NCI-H1048 (cell line): ENCODE measurements at places on chromosomes 2 and 18.
A peak's percentile ranks its signal among the peaks of the same experiment; 100 is the strongest.

DNA sequence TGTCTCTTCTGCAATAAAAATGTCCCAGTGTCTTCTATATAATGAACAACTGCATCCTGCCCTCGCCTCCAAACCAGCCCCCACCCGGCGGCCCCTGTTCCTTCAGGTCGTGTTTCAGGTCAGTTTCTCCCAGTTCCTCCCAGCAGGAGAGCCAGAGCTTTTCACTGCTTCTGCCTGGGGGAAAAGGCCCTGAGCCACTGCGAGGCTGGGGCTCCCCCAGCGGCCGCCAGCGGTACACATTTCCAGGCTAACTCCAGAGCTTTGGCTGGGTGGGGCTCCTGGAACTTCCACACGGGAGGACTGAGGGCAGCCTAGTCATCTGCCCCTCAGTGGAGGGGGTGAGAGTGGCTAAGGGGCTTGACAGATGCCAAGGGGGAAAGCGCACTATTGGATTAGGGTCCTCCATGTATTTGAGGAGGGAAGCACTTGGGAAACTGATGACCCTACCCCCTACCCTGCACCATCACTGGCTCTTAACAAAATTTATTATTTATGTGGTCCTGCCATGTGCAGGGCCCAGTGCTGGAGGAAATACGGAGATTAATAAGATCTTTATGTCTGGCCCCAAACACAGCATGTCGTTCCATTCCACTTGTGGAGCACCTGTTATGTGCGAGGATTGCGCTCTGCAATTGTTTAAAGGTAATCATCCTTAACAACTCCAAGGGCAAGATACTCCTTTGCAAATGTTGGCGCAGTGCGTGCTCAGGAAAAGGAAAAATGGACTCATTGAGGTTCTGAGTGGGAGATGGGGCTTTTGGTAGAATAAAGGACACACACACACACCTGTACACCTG, 17.3 kb upstream of the CYS1 start:
- no peak for DNase-seq

DNA sequence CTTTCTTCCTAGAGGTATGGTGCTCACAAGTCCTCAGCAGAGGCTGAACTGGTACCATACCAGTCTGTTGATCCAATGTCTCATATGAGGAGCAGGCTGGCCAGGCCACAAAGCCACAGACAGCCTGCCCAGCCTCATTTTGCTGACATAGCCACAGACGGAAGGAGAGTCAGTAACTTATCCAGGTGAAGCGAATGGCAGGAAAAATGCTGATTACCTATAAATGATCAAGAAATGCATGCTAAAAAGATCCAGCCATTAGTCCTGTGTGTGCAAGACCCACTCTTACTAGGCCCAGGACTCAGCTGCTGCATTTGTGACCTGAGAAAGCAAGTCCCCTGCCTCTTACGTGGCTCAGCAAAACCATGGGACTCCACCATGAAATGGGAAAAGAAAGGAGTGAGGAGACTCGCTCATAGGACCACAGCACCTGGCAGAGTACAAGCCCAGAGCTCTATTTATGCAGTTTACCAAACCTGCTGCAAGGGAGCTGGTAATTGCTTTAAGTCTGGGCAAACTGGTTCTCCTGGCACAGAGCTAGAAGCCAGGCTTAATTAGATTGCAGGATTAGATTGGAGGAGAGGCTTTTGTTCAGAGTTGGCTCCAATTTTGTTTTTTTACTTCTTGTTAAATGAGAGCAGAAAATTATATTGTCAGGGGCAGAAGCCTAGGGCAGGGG, 19.0 kb downstream of the RHOB start:
- DNase-seq: no peak

GRCh38 chr2:190979906-190980629, 33.9 kb downstream of the STAT1 start:
- no peak for DNase-seq

DNA sequence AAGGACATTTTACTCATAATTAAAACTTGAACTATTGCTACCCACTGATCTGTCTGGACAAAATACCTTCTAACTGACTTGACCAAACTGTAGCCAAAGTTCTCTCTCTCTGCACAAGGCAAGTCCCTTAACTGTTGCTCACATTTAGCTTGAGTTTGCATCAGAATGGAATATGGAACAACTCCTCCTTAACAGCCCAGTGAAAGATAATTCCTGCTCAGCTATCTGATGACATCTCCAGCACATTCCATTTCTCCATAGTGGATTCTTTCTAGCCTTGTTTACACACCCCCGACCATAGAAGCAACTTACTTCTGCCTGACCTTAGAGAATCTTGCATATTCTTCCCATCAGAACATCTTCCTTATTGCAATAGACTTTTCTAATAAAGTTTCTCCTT, 317.2 kb upstream of the CDH2 start:
- DNase-seq: no peak

DNA sequence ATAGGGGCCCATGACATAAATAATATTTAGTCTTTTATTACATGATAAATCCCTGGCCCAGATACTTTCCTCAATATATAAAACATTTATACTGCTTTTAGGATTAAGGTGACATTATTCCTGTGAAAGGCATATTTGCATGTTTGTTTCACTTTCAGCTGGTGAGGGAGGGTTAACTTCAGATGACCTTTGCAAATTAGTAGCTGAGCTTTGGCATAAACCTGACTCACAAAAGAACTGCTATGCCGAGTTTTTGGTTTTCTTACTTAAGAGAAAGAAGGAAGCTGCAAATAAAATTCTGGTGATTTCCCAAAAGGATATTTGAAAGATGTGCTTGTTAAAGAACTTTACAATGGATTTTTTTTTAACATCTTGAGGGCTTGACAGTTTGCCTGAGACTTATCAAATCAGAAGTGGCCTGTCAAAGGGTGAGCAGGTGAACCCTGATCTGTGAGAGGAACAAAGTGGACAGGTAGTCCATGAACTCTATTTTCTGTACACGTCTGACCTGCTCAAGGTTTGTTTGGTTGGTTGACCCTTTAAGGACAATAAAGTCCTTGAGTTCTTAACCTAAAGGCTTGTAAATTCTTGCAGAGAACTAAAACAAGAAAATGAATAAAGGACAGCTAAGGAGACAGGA, 93.5 kb downstream of the FAM124B start:
- no peak for DNase-seq

DNA sequence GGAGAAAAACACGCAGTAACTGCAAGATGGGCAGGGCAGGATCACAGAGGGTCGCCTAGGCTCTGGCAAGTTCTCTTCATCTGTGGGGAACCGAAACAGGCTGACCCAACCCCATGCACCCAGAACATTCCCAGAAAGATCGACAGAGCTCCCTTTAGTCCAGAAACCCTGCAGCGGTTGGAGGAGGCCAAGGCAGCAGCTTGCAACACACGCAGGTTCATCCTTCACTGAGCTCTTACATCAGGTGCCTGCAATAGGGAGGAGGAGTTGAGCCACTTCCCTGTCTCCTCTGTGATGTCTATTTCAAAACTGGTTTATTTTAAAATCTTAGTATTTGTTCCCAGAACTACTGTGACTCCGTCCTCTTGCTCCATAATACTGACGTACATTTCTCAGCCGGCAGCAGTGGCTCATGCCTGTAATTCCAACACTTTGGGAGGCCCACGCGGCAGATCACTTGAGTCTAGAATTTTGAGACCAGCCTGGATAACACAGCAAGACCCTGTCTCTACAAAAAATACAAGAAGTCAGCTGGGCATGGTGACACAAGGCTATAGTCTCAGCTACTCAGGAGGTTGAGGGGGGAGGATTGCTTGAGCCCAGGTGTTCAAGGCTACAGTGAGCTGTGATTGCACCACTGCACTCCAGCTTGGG, 11.5 kb upstream of the SLC11A1 start:
- no peak for DNase-seq

DNA sequence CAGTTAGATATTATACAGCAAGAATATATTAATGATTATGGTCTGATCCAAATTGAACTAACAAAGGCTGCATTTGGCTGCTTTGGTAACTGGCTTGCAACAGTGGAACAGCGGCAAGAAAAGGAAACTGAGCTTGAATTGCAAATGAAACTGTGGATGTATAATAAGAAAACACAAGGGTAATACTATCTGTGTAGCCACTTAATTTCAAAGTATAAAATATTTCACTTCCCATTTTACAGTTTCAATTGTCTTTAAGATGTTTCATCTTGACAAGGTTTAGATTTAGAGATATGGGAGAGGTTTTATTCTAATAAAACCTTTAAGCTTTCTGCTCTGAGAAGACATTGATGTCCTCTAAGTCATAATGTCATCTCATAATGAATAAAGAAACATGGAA, 23.8 kb downstream of the WDR75 start:
- no peak for DNase-seq

GRCh38 chr2:142065700-142066099, 65.1 kb downstream of the LRP1B start:
- DNase-seq: no peak

- peak; percentile 14 for DNase-seq
Measured at GRCh38 chr2:204260162-204260877, 285.0 kb upstream of the PARD3B start.
